ENCODE measurements at places on chromosomes 13 and 19.

DNA sequence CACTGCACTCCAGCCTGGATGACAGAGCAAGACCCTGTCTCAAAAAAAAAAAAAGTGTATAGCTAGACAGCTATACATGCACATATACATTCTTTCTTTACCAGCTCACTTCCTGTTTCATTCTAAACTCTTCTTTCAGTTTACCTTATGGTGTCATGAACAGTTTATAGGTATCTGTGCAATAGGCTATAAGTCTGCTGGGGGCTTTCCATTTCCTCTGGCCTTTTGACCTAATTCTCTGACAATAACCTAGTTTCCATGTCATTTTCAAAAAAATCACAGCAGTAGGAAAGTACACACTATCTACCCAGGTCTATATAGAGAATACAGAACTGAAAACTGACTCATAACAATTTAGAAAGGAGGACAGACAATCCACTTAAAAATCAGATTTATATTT lies 24.4 kb upstream of the URAD start:
- no peak for DNase-seq

DNA sequence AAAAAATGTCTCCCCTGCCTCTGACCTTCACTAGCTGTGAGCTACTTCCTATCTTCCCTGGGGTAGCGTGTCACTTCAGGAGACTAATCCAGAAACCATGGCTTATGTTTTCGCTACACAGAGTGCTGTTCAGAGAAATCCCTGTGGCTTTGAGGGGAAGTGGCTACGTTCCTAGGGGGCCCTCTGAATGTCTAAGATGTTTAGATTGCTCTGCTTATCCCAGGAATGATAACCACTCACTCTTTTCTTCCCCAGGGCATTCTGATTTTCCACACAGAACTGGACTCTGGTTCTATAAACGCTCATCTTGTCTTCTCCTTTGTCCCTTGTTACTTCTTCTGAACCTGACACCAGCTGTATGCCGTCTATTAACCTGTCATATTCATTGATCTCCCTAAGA lies 572.5 kb downstream of the OLFM4 start:
- no peak for DNase-seq

DNA sequence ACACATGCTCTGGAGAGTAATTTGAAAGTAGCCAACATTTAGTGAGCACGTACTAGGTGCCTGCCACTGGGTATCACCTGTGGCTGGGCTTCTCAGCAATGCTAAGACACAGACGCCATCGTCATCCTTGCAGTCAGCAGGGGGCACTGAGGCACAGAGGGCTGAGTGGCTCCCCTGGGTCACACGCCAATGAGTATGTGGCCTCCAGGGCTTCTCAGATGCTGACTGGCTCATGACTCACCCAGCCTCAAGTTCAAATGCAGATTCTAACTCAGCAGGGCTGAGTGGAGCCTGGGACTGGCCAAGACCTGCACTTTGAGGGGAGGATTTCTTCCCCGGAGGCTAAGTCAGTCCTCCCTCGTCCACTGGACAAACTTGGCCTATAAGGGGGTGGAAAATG lies 115.1 kb upstream of the CACNA1A start:
- DNase-seq = peak; percentile 49

DNA sequence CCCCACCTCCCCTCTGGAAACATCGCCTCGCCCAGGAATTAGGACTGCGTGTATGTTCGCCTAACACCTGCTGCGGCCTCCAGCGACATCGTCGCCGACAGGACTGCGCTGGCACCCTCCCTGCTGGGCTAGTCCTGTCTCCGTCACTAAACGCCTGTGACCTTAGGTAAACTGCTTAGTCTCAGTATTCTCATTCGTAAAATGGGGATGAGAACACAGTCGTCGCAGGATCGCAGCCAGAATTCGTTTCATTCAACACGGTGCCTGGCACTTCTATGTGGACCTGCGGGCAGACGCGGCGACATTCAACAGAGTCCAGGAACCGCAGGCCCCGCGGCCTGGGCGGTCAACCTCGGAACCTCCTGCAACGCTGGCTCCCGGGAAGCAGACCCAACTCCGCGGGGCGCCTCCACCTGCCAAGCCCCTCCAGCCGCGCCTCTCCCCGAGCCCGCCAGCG lies 485 bp downstream of the CRYL1 start:
- no peak for DNase-seq

DNA sequence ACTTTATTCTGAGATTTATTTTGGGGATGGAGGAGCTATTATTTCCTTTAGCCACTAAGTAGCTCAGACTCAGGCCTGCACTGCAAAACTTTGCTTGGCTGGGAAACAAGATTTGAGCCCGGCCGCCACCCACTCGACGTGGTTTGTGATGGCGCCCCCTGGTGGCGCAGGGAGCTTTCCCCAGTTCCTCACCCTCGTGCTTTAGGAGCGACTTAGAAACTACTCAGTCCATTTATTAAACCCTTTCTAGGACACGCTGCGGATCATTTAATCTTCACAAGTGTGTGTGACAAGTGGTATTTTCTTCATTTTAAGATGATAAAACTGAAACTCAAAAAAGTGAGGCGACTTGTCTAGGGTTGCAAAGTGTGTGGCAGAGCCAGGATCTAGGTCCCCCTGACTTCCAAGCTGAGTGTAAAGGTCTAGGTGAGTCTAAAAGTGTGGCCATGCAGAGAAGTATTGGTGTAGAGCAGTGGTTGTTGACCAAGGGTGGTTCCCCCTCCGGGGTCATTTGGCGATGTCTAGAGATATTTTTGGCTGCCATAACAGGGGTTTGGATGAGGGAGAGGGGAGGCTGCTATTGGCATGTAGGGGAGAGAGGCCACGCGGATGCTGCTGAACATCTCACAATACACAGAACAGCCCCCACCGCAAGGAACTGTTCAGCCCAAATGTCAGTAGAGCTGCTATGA lies 2.2 kb downstream of the CXCL17 start:
- DNase-seq = peak; percentile 89

- peak; percentile 91 for DNase-seq
Measured at GRCh38 chr19:2702170-2703076, at the start of gene GNG7. GNG7 (minus strand) TSS chr19:2702694; CDS start chr19:2520688, 182,006 bp downstream.

DNA sequence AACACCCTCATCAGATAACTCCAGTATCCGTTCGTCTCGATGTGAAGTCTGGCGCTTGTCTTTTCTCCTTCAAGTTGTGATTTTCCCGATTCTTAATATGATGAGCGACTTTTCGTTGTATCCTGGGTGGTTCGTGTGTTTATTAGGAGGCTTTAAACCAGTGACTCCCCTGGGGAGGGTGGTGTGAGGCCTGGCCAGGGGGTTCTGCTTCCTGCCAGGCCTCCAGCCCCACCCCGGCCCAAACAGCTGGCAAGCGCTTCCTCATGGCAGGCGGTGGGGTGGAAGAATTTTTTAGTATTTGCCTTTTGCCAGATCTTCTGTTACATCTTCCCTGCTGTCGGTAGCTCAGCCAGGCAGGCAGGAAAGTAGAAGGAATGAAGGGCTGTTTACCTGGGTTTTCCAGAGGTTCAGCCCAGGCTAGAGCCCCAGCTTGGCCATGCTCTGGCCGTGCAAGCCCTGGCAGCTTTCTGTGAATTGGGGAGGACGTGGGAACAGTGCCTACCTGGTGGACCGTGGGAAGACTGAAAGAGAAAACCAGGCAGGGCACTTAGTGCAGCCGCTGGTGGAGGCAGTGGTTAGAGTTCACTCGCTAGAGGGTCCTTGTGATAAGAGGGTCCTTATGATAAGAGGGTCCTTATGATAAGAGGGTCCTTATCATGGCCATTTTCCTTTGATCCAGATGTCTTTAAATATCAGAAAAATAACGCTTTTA lies 37.7 kb upstream of the DCUN1D2 start:
- no peak for DNase-seq

GRCh38 chr13:51343475-51343874 lies 4.0 kb downstream of the SERPINE3 start:
- DNase-seq = no peak

DNA sequence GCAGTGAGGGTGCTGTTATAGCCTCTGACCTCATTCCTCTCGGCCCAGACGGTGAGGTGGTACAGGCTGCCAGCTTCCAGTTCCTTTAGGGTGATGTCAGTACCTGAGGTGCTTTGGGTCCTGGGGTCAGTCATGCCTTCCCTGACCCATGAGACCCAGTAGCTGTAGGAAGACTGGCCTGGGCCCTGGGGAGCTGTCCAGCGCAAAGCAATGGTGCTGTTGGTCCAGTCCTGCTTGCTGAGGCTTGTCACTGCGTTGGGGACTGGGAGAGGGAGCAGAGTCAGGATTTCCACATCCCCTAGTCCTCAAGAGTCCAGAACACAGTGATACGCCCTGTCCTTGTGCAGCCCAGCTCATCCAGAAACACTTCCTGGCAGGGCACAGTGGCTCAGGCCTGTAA lies 10.7 kb downstream of the PTPRH start:
- no peak for DNase-seq

DNA sequence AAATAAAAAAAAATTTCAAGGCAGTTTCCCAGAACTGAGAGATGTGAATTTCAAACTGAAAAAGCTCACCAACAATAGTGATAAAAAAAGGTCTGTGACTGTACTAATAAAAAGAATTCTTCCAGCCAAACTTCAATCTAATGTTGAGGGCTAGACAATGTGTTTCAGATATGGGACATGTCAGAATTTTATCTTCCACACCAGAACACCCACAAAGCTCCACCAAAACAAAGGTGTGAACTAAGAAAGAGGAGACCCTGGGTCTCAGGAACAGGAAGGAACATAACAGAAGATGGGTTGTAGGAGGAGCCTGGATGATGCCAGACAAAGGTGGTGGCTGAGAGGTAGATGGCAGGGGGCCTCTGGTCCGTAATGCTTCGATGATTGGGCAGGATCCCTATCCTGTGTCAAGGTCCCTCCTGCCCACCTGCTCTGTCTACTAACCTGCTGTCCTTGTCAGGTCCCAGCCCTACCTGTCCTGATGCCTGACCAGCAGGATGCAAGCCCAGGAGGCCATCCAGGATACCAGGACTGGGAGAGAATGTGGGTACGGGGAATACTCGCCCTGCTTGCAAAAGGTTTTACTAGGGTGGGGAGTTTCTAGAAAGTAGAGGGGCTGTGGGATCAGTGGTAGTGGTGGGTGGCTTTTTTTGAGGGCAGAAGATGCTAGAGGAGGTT lies 4.5 kb downstream of the MZF1 start:
- peak; percentile 22 for DNase-seq

GRCh38 chr13:113465300-113465699 lies 12.0 kb upstream of the ADPRHL1 start:
- no peak for DNase-seq

GRCh38 chr13:91311491-91311890 lies 36.0 kb upstream of the MIR17HG start:
- DNase-seq = no peak

DNA sequence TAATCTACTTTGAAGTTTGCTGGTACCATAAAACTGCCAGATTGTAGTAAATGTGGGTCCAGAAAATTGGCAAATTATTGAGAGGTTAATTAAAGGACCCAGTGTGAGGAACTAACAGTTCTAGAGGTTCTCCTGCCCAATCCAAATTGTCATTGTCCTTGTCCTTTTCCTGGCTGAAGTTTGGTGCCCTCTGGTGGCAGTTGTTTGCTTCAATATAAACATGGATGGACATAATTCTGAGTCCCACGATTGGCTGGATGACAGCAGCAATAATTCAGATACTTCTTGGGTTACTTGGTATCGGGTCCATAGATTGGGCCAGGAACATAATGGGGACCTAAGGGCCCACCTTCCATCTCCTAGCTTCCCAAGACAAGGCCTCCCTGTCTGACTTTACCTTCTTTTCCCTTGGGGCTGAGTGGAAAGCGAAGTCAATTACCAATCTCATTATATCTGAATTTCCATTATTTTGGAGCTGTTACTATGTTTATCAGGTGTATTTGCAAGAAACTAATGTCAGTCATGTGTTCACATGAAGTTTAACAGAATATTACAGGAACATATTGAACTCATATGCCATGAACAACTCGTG lies 33.8 kb upstream of the GARRE1 start:
- peak; percentile 54 for DNase-seq

DNA sequence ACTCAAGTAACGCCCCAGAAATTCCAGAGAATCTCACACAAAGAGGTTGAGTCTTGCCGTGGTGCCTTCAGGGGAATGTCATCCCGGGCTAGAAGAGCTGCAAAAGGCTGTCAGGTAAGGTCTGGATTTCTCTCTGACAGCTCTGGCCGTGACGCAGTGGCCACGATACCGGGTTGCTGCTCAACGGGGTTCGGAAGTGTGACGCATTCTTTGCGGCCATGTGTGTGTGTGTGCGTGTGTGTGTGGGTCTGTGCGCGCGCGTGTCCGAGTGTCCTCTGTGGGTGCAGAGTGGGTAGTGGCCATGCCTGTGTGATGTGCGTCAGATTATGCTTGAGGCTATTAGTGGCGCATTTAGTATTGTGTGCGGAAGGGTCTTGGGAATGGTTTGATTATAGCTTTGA lies 306 bp downstream of the ZNF540 start:
- peak; percentile 63 for DNase-seq

DNA sequence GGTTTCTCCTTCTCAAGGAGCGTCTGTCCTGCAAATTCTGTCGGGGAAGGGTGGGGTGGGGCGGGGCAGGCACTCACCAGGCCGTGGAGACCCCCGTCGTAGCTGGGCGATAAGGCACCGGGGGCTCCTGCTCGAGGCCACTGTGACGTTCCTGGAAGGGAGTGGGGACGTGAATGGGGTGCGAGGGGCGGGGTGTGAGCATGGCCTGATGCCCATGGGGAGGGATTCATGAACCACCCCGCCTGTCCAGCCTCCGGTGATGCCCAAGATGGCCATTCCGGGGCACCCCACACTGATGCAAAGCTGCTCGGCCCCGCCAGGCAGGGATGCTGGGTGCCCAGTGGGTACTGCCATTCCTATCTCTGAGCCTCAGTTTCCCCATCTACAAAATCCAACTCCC lies 14.4 kb upstream of the UQCR11 start:
- no peak for DNase-seq

DNA sequence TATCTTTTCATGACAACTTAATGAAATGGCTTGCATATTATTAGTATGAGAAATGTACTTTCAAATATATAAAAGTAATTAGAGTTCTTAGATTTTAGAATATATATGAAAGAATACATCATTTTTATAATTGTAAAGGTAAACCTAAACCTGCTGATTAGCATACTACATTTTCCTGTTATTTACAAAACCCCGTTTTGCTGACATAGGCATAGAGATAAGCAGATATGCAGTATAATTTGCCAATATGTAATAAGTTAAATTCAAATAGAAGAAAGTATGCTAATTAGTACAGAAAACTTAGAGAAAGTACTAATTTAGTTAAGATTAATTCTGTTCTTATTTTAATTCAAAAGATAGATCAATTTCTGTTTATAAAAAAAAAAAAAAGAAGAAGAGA lies 21.5 kb downstream of the MAB21L1 start:
- DNase-seq = no peak

- peak; percentile 78 for DNase-seq
Measured at GRCh38 chr19:36973021-36973843, 57.1 kb downstream of the ZNF568 start.

DNA sequence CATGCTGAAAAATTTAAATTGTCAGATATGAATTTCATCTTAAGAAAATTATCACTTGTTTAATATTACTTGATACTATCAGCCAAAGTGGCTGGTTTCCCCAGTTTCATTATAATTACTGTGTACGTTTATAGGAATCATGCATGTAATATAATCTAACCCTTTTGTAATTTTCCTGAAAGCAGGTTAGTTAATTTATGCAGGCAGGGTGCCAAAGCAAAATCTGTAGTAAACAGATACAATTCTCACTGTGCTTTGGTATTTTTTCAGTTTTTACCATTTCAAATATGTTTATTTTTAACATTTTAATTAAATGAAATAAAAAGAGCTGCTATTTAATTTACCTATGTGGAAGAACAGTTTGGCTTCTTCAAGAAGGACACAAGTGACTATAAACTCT lies 1227.5 kb upstream of the MIR17HG start:
- no peak for DNase-seq

Data from activated CD4-positive, CD25-positive, alpha-beta regulatory T cell treated with anti-CD3 and anti-CD28 coated beads, Interleukin-2, amount 50 U/mL, for 72 hours (primary cell).